ENCODE measurements at places on chromosomes 6 and 20.

DNA sequence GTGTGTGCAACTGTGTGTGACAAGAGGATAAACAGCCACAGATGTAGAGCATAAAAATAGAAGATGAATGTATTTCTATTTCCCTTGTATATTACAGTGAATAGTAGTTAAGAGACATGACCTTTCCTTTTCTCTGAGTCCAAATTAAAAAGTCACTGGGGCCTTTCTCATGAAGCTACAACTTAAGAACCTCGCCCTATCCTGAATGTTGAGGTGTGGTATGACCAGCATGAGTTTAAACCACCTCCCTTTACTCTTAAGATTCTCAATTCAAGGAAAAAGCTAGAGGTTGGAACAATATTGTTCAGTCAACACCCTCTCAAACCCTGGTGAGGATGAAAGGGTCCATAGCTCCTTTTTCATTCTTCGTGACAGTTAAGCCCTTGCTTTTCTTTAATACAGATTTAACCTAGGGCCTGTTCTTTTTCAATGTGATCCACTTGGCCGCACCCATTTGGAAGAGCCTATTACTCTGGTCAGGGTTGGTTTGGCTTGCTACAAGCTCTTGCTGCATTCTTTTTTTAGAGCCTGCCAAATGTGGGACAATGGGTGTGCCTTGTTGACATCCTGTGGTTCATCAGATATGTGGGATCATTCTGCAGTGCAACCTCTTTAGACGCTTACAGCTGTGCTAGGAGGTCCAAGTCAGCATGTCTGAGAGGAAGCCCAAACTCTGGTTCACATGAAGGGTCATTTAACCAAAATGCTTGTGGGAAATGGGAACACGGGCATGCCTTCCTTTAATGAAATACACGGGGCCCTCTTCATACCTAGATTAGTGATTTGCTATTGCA lies 290.0 kb downstream of the HAO1 start:
- no peak for DNase-seq

GRCh38 chr6:118784641-118785164 lies 109.2 kb upstream of the ASF1A start:
- no peak for DNase-seq

GRCh38 chr6:34246563-34247391 lies 2.0 kb downstream of the SMIM29 start:
- DNase-seq: no peak

DNA sequence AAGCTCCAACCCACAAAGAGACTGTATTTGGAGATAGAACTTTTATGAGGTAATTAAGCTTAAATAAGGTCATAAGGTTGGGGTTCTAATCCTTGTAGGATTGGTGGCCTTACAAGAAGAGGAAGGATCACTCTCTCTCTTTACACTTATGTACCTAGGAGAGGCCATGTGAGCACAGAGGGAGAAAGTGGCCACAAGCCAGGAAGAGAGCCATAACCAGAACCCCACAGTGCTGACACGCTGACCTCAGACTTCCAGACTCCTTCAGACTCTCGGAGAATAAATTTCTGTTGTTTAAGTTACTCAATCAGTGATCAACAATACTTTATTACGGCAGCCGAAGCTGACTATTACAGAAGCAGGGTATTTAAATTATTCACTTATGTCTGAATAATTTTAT lies 430.5 kb upstream of the EPHA7 start:
- DNase-seq: no peak

DNA sequence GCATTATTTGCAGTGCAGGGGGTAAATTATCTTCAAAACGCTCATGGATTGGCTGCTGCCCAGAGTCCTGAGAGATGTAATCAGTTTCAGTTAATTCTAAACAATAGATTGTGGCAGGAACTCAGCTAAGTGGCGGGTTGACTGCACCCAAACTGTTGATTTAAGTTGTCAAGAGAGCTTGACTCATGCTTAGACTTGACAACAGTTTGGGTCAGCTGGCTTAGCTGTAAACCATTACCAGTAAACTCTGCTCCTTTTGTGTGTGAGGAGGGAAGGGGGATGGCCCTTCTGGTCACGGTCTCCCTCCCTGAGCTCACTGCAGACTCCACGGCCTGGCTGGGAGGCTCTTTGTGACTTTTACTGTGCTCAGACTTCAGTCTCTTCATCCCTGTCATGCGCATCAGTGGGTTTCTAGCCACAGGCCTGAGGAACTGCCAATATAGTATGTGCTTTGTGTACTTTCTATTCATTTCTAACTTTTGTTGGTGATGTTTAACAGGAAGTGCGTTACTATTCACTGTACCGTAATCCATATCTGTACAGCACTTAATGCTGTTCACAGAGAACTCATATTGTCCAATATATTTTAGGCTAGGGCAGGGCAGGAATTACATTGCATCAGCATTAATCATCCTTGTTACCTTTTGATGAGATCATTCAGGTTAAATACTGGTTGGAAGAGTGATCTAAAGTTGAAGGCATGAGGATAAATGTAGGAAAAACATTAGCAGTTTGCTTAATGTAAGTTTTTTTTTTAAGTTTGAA lies 488.3 kb downstream of the CDKAL1 start:
- peak; percentile 61 for DNase-seq

DNA sequence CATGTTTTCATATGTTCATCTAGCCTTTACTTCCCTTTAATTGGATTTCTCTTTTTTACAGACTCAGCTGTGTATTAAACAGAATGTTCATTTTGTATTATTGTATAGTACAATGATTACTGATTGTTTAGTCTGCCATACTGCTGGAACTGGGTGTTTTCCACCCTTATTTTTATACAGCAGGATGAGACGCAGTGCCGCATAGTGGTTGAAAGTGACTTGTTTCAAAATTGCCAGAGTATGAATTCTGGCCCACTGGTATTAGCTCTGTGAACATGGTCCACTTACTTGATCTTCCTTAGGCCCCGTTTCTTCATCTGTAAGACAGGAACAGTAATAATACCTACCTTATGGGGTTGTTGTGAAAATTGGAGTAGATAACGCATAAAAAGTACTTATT lies 22.1 kb downstream of the AFDN start:
- DNase-seq: no peak

GRCh38 chr6:150868759-150869158 lies 3.3 kb downstream of the MTHFD1L start:
- DNase-seq: no peak

- no peak for DNase-seq
These were observed 12.9 kb downstream of the TAGAP start for GRCh38 chr6:159031846-159032245.

DNA sequence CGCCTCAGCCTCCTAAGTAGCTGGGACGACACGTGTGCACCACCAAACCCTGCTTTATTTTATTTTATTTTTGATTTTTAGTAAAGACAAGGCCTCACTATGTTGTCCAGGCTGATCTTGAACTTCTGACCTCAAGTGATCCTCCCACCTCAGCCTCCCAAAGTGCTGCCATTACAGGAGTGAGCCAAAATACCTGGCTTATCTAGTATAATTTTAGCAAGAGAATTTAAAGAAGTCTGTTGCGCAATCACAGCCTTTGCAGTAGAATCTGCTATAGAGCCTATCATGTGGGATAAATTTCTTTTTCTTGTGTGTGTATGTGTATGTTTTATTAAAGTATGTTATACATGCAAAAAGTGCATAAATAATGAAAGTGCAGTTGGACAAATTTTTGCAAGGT lies 92.1 kb upstream of the ANKEF1 start:
- DNase-seq: no peak

- no peak for DNase-seq
These were observed 23.7 kb upstream of the RSPO3 start for GRCh38 chr6:127094791-127095190.

GRCh38 chr6:17885889-17886576 lies 101.4 kb downstream of the KIF13A start:
- no peak for DNase-seq

- DNase-seq: no peak
These were observed 66.3 kb downstream of the NT5E start for GRCh38 chr6:85516168-85516567.

GRCh38 chr6:147278891-147279290 lies 74.7 kb downstream of the STXBP5 start:
- no peak for DNase-seq

DNA sequence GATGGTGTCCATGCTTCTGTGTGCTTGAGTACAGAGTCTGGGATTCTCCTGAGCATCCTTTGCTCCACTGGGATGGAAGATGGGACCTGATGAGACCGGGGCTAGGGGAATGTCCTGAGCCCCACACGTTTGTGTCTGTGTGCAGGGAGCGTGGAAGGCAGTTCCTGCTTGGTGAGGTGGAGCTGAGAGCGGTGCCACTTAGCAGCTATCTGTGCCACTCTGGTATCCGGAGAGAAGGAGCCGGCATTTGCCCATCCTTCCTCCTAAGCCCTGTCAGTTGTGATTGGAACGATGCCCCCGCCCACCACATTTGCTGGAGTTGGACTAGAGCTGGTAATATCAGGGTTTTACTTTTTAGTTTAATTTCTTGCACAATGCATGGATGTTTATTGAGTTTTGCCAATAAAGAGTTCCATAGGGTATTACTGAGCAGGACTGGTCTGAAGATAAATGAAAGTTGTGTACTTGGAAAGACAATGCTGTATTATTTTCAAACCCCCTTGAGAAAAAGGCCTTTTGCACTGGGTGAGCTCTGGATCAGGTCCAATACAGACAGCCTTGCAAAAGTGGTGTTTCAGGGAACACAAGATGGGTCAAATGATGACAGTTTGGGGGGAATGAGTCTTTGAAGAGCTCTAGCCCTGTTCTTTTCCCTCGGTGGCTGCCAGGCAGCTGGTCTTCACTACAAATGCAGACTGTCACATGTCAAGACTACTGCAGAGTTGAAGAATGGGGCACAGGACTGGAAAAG lies 130.8 kb downstream of the SYCP2 start:
- peak; percentile 61 for DNase-seq

GRCh38 chr6:56890683-56891429 lies 64.1 kb upstream of the BEND6 start:
- no peak for DNase-seq

DNA sequence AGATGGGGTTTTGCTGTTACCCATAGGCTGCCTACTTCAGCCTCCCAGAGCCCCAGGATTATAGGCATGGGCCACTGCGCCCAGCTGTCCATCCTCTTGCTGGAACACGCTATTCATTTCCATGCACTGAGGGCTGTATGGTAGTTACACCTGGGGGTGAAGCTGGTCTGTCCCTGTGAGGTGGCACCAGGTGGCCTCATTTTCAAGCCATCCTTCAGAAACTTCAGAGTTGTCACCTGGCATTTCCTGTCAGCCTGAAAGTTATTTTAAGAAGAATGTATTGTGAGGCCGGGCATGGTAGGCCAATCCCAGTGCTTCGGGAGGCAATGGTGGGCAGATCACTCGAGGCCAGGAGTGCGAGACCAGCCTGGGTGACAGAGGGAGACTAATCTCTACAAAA lies 147.6 kb downstream of the DTNBP1 start:
- DNase-seq: no peak

GRCh38 chr6:136647363-136647852 lies 97.2 kb upstream of the MAP7 start:
- no peak for DNase-seq

Data from RWPE2 (cell line).